Activated CD4-positive, alpha-beta T cell treated with anti-CD3 and anti-CD28 coated beads, Interleukin-2, amount 50 U/mL, for 4 hours (primary cell): ENCODE measurements at places on chromosomes 7 and 10.

- DNase-seq = peak; percentile 3
These were observed 16.1 kb upstream of the LAMB4 start for GRCh38 chr7:108146070-108146842.

- DNase-seq = no peak
These were observed 38.4 kb downstream of the BAIAP2L1 start for GRCh38 chr7:98362517-98362916.

DNA sequence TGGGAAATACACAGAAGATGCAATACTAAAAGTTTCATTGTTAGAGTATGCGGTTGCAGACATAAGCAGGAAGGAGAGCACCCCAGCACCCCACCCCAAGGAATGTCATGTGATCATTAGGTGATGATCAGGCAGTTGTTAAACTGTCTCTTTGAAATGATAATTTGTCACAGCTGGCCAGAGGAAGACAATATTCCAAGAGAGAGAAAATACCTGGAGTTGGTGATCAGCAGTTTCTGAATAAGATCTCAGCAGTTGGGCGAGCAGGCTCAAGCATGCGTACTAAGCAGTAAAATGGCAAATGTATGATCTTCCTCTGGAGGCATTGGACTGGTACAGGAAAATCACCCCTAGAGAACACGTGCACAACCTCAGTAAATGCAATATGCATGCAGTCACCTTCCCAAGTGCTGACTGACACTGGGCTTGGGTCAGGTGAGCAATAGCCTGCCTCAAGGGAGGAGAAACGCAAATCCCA lies 250.1 kb upstream of the MBL2 start:
- no peak for DNase-seq

- DNase-seq = no peak
These were observed 214.0 kb upstream of the PRSS58 start for GRCh38 chr7:142471820-142472219.

- no peak for DNase-seq
These were observed 20.4 kb upstream of the LMTK2 start for GRCh38 chr7:98086281-98086718.

- DNase-seq = no peak
These were observed 27.8 kb downstream of the STN1 start for GRCh38 chr10:103890194-103890658.

DNA sequence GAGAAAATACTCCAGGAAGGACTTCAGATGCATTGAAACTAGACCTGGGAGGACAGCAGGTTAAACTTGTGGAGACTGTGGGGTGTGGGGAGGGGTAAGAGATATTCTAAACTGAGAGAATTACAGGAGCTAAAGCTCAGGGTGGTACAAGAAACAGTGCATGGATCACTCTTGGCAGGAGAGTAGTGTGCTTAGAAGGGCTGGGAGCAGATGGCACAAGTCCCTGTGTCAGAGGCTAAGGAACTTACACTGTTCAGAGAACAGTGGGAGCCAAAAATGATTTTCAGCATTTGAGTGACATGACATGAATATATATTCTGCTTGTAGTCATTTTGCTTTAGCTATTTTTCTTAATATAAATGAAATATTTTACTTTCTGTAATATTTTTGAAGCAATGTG lies 36.0 kb upstream of the LAMB1 start:
- DNase-seq = no peak

DNA sequence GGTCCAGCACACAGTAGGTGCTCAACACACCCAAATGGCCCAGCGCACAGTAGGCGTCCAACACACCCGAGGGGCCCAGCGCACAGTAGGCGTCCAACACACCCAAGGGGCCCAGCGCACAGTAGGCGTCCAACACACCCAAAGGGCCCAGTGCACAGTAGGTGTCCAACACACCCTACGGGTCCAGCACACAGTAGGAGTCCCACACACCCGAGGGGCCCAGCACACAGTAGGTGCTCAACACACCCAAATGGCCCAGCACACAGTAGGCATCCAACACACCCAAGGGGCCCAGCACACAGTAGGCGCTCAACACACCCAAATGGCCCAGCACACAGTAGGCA lies 80.8 kb downstream of the FOXL3 start:
- no peak for DNase-seq

- DNase-seq = no peak
These were observed 185.4 kb upstream of the FOXP2 start for GRCh38 chr7:114229246-114229645.

- no peak for DNase-seq
These were observed 343.0 kb upstream of the SEMA3D start for GRCh38 chr7:85529831-85530230.

- DNase-seq = no peak
These were observed 5.6 kb downstream of the RAPGEF5 start for GRCh38 chr7:22351329-22351692.

DNA sequence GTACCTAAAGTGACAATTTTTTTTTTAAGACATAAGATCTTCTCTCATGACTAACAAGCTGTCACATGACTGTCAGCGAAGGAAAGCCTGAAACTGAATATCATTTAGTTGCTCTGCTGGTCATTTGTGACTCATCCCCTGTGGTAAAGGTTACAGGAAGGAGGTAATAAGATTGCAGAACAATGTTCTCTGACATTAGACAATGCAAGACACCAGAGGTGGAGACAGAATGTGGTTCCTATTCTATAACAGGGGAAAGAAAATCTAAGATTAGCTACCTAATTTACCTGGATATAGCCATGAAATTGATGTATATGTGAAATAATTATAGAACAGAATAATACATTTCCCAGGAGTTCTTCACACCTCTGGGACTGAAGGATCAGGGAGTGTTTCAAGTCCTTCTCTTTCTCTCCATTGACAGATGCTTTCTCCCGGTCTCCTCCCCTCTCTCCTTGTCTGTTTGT lies 47.7 kb downstream of the LRGUK start:
- no peak for DNase-seq

DNA sequence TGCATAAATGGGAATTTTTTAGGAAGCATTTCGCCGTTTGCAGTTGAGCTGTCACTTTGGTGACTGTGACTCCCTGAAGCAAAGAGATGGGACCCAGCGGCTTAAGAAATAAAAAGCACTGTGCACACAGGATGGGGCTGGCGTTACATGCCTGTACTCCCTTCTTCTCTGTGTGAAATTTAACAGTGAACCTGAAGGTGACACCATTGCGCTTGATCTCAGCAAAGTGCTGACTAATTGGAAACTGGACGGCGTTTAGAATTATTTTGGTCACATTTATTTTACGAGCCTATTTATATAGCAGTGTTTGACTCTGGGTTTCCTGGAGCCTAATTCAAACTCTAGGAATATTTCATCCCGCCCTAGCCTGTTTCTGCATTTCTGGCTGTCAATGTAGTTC lies 146.2 kb downstream of the PAXIP1 start:
- no peak for DNase-seq

GRCh38 chr10:61877887-61878739 lies 23.4 kb upstream of the ARID5B start:
- DNase-seq = no peak

DNA sequence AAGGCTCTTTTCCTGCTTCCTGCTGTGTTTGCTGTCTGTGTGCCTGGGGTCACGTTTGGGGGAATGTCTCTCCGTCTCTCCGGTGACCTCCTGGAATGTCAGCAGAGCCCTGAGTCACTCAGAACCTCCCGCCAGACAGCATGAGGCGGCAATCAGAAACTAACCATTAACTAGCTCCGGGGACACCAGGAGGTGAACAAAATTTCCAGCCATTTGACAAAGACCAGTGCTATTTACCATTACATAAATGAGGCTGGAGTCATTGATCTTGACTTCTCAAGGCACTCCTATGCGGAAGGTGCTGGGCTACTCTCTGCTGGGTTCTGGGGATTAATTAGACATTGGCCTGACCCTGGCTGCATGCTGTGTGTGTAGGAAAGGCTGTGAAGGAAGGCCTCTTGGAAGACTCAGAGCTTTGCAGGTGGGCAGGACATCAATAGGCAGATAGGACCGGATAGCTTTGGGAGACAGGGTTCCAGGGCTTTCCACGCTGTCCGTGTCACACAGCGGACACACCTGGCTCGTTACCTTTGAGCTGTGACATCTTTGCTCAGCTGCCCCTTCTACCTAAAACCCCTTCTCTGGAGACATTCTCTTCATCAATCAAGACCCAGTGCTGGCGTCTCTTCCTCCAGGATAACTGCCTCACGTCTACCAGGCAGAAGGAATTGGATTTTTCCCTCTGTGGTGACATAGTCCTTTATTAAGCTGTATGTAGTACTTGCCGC lies 77.0 kb downstream of the PFKFB3 start:
- no peak for DNase-seq

- no peak for DNase-seq
These were observed 47.1 kb upstream of the PRR15 start for GRCh38 chr7:29516491-29516890.

- no peak for DNase-seq
These were observed 37.7 kb downstream of the CNPY1 start for GRCh38 chr7:155508376-155509358.

DNA sequence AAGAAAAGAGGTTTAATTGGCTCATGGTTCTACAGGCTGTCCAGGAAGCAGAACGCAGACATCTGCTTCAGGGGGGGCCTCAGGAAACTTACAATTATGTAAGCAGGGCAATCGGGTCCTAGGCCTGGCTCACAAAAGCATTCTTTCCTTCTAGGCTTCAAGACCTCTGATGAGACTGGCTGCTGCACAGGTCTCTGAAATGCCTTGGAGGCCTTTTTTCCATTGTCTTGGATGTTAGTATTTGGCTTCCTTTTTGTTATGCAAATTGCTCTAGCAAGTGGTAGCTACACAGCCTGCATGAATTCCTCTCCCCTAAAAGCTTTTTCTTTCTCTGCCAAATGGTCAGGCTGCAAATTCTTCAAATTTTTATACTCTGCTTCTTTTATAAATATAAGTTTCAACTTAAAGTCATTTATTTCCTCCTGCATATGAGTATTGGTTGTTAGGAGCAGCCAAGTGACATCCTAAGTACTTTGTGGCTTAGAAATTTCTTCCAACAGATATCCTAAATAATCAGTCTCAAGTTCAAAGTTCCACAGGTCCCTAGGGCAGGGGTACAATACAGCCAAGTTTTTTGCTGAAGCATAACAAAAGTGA lies 83.1 kb upstream of the SEMA3A start:
- no peak for DNase-seq

- no peak for DNase-seq
These were observed 209.9 kb downstream of the USP6NL start for GRCh38 chr10:11401264-11402235.

GRCh38 chr10:49830846-49831245 lies 68.7 kb upstream of the OGDHL start:
- DNase-seq = no peak

GRCh38 chr10:78634389-78634815 lies 434.4 kb upstream of the ZMIZ1 start:
- no peak for DNase-seq

DNA sequence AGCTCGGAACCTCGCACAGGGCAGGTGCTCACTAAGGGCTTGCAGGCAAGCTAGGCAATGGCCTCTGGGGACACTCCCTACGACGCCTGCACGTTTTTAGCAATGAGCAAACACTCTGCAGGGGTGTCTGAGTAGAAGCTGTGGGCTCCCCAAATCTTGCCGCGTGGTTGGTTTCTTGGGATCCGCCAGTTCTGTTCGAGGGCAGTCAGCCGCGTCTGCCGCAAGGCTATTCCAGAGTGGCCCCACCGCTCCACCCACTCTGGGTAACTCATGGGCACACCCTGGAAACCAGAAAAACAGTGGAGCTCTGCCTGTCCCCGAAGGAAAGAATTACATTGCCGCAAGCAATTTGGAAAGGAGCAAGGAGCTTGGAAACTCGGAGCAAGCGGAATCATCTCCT lies 189.3 kb upstream of the LYZL2 start:
- no peak for DNase-seq

DNA sequence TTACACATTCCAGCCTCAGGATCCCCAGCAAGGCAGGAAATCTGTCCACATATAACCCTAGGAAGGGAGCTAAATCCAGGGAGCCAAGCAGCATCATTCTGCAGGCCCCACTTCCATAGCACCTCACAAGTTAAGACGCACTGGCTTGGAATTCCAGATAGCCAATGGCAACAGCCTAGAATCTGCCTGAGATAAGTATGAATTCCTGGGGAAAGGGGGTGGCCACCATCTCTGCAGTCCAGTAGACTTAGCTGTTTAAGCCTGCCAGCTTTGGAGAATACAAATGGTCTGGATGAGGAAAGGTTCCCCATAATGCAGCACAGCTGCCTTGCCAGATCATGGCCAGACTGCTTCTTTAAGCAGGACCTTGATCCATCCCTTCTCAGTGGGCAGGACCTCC lies 179.4 kb upstream of the PRSS1 start:
- no peak for DNase-seq

DNA sequence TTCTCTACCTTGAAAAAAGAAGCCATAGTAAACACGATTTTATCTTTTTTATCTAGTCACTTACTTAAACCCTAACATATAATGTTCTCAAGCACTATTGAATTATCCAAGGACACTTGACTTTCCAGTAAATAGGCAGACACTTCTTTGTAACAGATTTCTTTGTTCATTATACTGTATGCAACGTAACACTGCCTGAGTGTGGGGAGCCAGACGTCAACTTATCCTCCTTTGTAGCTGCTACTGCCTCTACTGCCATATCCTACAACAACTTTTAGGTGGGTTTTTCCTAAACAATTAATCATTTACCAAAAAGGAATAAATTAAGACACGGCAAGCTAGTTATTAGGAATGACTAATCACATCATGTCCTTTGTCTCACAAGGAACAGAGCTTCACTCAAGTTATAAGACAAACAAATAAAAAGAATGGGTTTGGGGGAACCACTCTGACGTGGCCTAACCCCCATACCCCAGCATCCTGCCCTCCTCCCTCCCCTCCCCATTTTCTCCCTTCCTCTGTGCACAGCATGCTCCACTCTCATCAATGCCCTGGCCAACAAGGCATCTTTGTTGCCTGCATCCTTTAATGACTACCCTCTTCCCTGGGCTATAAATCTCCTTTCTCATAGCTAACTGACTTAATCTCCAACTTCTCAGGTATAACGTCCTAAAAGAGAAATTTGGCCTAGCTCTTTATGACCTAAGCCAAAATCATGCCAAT lies 43.3 kb downstream of the DOCK4 start:
- no peak for DNase-seq

GRCh38 chr10:31656851-31657433 lies 271.7 kb downstream of the ARHGAP12 start:
- DNase-seq = no peak

DNA sequence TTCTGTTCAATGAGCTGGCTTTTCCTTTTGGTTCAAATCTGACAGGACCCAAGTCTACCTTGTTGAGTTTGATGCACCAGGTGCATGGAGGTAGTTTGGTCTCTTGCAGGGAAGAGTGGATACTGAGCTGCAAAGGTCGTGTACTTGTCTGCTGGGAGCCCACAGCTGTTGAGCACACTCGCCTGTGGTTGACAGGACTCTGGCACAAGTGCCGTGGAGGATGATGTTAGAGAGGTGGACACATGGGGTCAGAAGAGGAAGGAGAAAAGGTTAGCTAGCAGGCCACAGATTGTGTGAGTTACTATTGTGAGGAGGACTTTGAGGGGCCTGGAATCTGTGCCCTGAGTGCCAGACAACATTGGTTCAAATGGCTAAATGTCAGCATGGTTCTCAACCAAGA lies 197.3 kb downstream of the CREB5 start:
- no peak for DNase-seq

GRCh38 chr10:118340486-118340885 lies 1.6 kb downstream of the FAM204A start:
- DNase-seq = no peak
